ENCODE measurements at places on chromosomes 3 and 15.

- DNase-seq: no peak
Observed at GRCh38 chr3:46412786-46413298, 5.8 kb downstream of the CCRL2 start.

DNA sequence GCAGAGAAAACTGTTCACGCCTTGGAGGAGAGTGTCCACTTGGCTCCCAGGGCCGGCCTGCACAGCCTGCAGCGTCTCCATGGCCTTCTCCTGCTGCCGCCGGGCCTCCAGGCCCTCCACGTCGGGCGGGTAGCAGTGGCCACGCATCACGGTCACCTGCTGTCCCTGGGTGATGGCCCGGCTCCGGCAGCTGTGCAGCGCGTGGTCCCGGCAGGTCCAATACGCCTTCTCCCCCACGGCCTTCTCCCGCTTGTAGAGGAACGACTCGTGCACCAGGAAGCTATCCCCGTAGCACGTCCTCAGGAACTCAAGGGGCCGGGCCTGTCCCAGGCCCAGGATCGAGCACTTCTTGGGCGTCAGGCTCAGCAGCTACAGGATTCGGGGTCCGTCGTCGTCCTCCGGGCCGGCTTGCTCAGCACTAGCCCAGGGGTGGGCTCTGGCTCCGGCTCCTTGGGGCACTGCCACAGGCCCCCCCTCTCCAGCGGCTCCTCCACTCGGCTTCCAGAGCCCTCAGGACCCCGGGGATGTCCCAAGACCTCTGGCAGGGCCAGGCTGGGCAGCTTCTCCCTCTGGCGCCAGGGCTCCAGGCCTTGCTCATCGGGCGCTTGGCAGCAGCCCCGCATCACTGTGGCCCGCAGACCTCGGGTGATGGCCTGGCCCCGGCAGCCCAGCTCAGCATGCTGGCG is 83.6 kb upstream of the FXR1 start:
- no peak for DNase-seq

GRCh38 chr3:60325610-60326170 is 925.6 kb downstream of the FHIT start:
- no peak for DNase-seq

- DNase-seq: no peak
Observed at GRCh38 chr3:135041601-135042000, 246.5 kb downstream of the EPHB1 start.

- no peak for DNase-seq
Observed at GRCh38 chr3:191492601-191493000, 31.6 kb downstream of the PYDC2 start.

DNA sequence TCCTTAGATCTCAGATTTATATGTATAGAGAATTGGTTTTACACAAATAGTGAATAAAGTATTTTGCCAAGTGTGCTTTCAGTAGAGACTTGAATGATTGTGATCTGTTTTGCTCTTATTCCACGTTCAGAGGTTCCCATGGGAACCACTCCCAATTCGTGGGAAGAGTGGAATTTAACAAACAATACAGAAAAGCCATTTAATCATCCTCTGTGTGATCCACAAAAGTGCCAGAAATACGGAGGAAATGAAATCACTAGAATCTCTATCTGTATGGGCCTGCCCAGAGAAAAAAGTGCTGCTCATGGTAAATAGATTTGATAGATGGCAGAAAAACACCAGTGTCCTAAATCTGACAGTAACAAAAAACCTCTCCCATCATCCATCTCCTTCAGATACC is 56.0 kb downstream of the CNTN4 start:
- no peak for DNase-seq

DNA sequence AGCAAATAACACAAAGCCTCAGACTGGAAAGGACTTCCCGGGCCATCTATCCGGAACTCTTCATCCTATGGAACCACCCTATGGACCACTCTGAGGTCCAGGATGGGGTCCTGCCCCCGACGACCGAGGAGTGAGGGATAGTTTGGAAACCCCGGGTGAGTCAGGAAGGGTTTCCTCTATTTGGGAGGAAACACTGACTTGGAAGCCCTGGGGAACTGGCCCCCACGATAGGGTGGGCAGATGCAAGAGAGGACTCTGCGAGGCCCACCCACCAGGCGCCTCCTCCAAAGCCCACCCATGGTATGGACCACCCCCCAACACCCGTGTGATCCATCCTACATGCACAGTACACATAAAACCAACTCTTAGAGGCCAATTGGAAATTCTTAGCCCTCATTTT is 69.4 kb downstream of the CPN2 start:
- DNase-seq: no peak

DNA sequence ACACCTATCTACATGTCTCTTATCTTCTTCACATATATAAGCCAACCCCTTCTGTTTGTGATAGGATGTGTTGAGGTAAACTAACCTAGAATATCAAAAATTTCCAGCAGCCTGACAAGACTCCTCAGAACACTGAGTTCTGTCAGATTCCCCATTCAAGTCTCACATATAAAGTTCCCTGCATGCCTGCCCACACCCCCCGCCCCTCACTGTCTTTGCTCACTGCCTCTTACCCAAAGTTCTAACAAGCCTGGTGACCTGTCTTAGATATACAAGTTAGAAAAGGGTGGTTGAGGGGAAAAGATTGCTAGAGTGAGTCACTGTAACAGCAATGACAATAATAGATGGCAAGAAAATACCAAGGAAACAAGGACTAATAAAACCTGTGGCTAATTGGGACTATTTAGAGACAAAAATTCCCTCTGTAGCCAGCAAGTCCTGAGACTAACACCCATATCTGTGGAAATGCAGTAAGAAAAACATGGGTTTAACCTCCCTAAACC is 40.1 kb downstream of the FBXO22 start:
- DNase-seq: no peak

- DNase-seq: no peak
Observed at GRCh38 chr3:10450494-10451440, 54.6 kb downstream of the ATP2B2 start.

DNA sequence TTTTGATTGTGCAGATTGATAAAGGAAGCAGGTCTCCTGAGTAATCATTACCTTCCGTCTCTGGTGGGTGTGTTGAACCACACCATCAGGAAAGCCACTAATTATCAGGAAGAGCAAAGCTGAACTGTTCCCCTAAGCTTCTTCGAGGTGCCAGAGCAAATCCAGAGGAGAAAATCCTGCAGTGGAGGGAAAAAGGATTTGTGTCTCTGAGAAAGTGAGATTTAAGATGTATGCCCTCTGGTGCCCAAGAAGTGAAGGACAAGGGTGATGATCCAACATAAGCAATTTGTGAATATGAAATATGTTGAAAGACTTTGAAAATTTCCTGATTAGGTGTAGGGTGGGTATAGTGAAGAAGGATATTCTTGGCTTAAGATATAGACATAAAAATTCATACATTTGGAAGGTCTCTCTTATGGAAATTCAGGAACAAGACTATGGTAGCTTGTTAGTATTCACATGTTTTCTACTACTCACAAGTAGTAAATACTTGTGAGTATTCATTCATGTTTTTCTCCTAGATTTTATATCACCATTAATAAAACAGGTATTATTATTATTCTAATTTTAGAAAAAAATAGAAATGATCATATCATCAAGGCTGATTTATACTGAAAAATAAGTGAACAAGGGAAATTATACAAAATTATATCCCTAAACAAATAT is 34.8 kb downstream of the COMMD2 start:
- peak; percentile 4 for DNase-seq

- no peak for DNase-seq
Observed at GRCh38 chr3:106172780-106173179, 304.0 kb upstream of the CBLB start.

DNA sequence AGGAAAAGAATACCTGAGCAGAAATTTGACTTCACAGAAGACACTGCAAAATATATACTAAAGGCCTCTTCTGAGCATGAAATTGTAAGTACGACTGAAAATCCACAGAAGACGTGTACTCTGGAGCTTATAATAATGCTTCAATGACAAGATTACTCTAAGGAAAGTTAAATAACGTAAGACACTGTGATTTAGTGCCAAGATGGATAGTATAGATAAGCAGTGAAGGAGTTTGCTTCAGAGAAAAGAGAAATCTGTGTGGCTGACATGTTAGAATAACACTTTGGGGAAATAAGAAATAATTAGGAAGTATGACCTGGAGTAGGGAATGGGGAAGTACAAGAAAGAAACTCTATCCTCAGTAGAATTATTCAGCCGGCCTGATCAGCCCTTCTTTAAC is 28.9 kb downstream of the ALDH1A2 start:
- DNase-seq: no peak

GRCh38 chr3:10344147-10344943 is 23.4 kb upstream of the SEC13 start:
- peak; percentile 2 for DNase-seq

GRCh38 chr3:10017636-10018292 is 8.5 kb upstream of the FANCD2 start:
- no peak for DNase-seq

DNA sequence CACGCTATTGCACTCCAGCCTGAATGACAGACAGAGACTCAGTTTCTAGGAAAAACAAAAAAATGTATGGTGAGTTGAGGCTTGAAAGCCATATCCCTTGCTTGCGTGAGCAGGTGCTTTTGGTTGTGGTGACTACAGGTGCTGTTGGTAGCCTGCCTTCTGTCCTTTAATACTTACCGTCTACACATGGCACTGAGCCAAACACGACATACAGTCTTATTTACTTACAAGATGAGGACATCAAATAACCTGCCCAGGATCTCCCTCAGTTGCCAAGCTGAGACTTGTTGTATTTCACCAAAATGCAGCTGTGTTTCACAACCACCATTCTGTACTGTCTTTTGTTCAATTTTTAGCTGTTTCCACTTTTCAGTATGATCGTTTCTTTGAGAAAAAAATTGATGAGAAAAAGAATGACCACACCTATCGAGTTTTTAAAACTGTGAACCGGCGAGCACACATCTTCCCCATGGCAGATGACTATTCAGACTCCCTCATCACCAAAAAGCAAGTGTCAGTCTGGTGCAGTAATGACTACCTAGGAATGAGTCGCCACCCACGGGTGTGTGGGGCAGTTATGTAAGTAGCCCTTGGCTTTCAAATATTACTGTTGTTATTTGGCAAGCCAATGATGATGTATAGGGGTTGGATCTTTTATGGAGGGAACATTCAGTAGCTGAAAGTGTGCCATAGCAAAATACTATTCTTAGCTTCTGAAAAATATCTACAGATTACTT is 6.5 kb downstream of the ALAS1 start:
- no peak for DNase-seq

- no peak for DNase-seq
Observed at GRCh38 chr3:85591451-85591850, 632.7 kb downstream of the CADM2 start.

GRCh38 chr3:53236112-53236841 is 19.5 kb downstream of the TKT start:
- DNase-seq: no peak

DNA sequence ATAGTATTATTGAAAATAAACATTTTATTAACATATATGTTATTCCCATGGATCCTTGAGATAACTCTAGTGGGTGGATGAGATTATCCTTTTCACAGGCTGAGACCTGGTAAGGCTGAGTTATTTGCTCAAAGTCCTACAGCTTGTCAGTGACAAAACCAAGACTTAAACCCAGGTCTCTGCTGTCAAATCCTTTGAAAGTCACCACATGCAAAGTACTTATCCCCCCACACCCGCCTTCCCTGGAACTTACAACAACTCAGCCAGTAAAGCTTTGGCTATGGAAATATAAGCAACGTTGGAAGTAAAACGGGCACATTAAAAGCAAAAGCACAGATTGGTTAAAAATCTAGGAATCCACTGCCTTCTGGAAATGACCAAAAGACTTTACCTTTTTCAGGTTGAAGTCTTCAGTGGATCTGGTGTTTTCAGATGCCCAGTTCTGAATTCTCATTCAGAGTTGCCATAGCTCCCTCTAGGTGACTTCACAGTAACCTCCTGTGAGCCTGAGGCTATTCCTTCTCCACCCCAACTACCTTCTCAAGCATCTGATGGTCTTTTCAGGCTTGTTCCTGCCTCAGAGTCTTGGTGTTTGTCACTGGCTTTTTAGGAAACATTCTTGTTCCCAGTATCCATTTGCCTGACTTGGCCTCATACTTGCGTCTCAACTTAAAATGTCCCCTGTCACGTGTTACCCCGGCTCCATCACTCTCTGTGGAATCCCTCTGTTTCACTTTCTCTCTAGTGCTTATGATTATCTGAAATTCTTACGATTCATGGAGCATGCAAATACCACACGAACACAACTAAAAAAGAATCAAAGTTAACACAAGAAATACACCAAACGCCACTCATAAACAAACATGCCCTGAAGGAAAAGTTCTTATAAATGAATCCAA is 131.2 kb downstream of the MAGI1 start:
- no peak for DNase-seq

DNA sequence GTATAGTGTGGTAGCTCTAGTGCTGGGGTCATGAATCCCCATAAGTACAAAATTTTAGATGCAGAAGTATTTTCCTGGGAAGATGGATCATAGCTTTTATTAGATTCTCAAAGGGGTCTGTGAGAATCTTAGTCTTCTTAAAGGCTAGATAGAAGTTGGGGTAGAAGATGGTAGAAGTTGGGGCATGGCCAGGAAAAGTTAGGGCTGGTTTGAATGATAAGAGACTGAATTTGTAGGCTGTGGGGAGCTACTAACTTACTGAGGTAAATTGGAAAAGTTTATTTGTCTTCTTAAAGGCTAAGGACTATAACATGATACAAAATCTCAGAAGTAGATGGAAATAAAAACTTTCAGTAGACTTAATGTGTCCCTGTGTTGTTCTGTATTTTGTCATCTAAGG is 1.6 kb upstream of the UBE2Q2 start:
- DNase-seq: no peak

GRCh38 chr3:146953511-146953981 is 348.4 kb upstream of the PLSCR5 start:
- DNase-seq: no peak

DNA sequence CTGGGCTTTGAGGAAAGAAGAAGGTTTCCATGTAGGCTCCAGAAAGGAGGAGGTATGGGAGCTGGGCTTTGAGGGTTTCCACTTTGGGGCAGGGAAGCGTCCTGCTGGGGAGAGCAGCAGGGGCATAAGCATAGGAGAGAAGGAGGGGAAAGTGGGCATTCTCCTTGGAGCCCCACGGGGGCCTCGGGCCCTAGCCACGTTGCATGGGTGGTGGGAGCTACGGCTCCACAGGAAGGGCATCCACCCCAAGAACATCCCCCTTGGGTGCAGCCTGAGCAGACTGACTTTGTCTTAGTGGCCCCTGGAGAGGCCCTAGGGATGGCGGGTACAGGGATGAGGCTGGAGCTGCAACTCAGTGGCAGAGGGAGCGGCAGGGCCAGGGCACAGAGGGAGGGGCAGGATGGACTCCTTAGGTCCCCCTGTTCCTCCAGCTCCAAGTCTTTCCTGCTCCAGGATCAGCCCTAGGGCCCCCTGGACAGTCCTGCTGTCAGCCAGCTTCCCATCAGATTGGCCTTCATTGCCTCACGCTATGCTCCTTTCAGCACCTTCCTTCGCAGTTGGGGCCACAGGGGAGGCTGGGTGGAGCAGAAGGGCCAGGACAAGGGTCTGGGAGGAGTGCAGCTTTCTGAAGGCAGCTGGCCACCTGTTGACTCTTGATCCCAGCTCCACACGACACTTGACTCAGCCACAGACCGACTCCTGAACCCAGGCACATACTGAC is 22.9 kb downstream of the PRR20G start:
- DNase-seq: no peak

Data from NCI-H1048 (cell line).